ENCODE measurements at places on chromosomes 13 and 19.

DNA sequence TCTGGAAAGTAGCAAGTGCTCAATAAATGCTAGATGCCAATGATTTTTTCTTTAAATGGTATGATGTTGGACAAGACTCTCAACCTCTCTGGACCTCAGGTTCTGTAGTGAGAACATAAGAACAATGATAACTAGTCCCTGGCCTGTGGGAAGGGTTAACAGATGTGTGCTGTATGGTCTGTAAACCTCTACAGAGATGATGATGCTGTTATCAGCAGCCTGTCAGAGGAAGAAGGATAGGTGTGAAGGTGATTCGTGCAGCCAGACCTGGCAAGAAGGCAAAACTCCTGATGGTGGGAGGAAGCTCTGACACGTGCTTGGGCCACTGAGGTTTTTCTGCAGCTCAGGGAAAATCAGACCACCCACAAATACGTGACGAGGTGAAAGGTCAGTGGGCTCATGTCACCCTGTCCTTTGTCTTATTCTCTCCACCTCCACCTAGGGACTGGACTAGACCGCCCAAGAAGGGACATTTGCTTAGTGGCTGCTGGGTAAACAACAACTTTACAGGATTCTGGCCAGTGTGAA lies 36.7 kb upstream of the UBL3 start:
- DNase-seq = no peak

DNA sequence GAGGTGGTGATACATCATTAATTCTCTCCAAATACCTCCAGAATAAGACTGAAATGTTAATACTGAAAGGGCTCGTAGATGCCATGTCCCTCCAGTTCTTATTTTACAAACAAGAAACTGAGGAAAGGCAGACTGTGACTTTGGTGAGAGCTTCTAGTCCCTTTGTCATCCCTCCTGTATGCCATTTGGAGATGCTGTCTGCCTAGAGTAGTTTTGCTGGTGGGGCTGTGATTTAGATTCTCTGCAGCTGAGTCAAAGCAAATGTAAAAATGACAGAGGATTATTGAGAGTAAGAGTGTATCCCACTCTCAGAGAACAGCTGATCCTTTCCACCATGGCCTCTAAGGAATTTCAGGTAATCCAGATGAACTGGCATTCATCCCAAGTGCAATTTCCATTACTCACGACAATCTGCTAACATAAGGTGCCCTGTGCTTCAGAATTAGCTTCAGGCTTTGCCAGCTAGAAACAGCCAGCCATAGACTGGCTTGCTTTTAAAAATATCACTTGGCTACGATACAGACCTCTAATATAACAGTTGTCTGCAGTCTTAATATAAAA lies 16.8 kb downstream of the PABPC3 start:
- no peak for DNase-seq

DNA sequence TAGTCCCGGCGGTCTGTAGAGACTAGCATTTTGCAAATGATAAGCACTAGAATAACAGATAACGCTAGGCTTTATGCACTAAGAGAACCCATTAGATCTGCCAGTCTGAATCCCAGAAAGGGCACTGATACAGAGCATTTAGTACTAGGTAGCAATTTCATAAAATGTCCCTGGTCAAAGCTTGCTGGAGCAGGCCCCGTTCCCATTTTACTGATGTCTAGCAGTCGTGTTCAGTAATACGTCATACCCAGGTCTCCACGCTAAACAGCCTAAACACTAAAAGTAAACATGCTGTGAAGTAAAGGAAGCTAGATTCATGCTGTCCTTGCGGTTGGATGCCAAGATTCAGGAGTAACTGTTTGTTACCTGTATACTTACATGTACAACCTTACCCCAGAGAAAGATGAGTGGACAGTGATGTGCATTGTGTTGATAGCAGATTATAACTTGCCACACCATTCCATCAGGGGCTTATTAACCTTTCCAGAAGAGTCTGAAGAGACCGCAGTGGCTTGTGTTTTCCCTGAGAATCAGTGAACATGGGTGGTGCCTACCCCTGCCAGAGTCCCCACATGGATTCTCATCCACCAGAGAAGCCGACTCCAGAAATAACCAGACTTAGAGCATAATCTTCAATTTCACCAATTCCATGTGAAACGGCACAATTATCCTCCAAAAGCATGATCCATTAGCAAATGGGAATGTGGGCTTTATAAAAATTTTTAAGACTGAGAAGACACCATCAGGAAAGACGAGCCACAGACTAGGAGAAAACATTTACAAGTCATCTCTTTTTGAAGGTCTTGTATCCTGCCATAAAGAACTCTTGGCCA lies 3.4 kb upstream of the RPS11 start:
- no peak for DNase-seq

DNA sequence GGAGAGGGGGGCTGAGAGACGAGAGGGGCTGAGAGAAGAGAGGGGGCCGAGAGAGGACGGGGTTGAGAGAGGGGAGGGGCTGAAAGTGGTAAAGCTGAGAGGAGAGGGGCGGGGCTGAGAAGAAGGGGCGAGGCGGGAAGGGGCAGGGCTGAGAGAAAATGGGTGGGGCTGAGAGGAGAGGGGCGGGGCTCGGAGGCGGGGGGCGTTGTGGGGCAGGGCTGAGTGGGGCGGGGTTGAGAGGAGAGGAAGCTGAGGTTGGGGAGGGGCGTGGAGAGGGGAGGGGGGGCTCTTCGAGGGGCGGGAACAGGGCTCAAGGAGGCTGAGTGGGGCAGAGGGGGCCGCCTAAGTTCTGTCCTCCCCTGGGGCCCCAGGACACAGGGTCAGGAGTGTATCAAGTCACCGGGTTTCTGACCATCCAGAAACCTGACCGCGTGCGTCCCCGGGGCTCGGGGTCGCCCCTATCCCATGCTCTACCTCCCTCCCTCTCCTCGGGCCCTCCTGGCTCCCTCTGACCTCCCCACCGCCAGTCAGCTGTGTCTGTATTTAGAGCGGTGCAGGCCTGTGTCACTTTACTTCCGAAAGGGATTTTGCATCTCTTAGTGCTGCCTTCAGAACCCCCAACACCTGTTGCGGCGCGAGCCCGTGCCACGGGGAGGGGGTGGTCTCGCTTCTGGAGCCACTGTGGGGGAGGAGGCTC lies 38.6 kb upstream of the SEMA6B start:
- DNase-seq = peak; percentile 38

DNA sequence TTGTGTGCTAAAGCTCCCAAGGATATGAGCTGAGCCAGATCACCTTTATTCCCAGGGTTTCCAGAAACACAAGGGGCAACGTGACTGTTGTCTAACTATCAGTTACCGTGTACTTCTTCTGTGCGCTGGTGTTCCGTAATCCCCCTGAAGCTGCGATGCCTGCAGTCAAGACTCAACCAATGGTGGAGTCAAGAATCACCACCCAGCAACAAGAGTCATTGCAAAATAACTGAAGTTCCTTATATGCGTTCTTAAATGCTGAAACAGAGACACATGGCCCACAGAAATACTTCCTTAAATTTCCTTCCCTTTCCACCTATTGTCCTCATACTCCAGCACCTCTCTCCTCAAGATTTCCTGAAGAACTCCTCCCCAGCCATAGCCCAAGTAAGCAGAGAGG lies 200.2 kb downstream of the KATNAL1 start:
- no peak for DNase-seq

DNA sequence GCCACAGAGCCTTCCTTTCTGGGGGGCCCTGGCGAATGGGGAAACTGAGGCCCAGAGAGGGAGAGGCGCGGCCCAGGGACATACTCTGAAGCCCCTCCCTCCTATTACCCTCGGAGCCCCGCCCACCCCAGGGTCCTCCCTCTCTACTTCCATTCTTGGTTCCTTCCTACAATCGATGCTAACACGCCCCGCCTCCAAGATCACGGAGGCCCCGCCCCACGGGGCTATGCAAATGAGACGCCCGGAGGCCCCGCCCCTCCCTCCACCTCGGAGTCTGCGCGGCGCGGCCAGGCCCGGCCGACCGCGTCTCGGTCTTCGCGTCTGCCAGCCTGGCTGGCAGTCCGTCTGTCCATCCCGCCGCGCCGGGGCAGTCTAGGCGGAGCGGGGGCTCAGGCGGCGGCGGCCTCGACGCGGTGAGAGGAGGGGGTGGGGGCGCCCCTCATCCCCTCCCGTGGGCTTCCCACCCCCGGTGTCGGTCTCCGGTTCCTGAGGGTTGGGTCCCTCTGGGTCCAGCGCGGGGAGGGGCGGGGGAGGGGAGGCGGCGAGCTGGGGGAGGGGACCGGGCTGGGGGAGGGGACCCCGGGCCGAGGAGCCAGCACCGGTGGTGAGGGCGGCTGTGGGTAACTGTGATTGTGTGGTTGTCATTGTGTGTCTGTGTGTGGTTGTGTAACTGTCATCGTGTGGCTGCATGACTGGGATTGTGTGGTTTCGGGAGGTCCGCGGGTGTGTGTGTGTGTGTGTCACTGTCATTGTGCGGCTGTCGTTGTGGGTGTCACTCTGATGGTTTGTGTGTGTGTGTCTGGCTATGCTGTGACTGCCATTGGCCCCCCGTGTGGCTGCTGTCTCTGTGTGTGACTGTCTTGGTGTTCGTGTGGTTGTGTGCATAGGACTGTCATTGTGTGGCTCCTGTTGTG lies at the start of gene PLPPR2:
Gene PLPPR2 (plus strand): TSS at position 273 of the 914 bp plus-strand sequence. CDS start 2,242 bp downstream, outside the sequence.
- DNase-seq = peak; percentile 89

- no peak for DNase-seq
These were observed 700.2 kb upstream of the PCDH20 start for GRCh38 chr13:62115831-62116230.

DNA sequence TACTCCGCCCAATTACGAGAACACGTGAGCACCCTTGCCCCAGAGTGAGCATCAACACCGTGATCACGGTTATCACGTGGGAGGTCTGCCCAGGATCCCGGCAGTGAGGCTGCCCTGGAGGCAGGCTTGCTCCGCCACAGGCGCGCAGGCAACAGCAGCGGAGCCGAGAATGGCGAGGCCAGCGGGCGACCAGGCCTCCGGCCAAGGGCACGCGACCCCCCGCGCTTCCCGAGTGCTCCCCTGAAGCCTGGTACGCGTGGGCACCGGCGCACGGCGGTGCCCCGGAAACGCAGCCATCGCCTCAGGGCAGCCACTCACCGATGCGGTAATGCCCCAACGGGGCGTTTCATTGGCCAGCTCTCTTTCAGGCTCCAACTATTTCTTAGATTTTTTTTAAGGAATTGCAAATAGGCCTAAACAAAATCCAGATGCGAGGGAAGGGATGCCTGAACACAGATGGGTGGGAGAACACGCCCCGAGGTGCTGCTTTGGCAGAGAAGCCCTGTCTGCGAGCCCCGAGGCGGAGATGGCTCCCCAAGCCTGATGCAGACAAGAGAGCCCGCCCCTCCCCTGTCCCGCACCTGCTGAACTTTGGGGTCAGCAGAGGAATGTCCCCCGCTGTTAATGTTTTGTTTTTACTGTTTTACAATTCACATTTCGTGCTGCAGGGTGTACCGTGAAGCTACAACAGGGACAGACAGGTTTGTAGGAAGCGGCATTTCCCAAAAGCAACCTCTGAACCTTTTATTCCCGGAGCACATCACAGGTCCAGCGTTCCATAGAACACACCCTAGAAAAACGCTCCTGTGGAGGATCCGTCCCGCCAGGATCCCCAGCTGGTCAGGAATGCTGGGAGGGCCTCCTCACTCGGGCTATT lies 132.7 kb downstream of the ZDHHC20 start:
- DNase-seq = peak; percentile 34

DNA sequence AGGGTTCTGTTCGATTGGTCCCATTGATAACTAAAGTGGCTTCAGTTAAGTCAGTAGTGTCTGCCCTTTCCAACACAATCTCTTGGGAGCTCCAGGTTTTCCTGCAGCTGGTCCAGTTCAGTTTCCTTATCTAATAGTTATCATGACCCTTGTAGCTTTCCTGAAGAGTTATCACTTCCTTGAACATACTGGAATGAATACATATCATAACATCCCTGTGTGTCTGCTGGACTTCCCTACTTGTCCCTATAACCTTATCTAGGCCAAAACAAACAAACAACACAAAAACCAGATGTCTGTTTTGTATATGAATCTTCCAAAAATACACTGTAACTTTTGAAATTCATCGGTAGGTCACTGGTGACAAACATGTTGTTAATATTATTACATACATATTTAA lies 167.6 kb downstream of the DCT start:
- DNase-seq = no peak

DNA sequence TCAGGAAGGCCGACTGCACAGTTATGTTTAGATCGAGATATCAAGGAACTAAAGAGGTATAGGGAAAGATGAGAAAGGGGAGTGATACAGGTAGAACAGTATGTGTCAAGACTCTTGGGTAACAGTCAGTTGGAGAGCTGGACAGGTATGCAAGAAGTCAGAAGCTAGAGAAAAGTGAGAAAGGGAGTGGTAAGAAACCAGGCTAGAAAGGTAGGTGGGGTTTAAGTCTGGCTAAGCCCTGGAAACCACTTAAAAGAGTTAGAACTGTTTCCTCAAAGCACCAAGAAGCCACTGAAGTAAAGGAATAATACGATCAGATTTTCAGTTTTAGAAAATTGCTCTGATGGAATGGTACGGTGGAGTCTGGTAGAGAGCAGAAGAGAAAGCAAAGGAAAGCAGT lies 196.4 kb downstream of the VWA8 start:
- no peak for DNase-seq

GRCh38 chr13:73387318-73387717 lies 328.5 kb downstream of the KLF5 start:
- no peak for DNase-seq

- DNase-seq = no peak
These were observed 441 bp downstream of the GJB2 start for GRCh38 chr13:20192158-20192835.

- no peak for DNase-seq
These were observed 25.4 kb upstream of the C13orf42 start for GRCh38 chr13:51136276-51136980.

- DNase-seq = no peak
These were observed 69.3 kb downstream of the NHLRC3 start for GRCh38 chr13:39107561-39107960.

GRCh38 chr19:10407096-10407495 lies 3.8 kb upstream of the CDC37 start:
- no peak for DNase-seq

- DNase-seq = no peak
These were observed 18.1 kb downstream of the N4BP2L1 start for GRCh38 chr13:32409561-32410421.
